ENCODE measurements at places on chromosomes 2 and 18.

GRCh38 chr2:68230241-68231060, 21.9 kb downstream of the PPP3R1 start:
- no peak for DNase-seq

GRCh38 chr2:19793132-19793750, 108.5 kb downstream of the TTC32 start:
- no peak for DNase-seq

DNA sequence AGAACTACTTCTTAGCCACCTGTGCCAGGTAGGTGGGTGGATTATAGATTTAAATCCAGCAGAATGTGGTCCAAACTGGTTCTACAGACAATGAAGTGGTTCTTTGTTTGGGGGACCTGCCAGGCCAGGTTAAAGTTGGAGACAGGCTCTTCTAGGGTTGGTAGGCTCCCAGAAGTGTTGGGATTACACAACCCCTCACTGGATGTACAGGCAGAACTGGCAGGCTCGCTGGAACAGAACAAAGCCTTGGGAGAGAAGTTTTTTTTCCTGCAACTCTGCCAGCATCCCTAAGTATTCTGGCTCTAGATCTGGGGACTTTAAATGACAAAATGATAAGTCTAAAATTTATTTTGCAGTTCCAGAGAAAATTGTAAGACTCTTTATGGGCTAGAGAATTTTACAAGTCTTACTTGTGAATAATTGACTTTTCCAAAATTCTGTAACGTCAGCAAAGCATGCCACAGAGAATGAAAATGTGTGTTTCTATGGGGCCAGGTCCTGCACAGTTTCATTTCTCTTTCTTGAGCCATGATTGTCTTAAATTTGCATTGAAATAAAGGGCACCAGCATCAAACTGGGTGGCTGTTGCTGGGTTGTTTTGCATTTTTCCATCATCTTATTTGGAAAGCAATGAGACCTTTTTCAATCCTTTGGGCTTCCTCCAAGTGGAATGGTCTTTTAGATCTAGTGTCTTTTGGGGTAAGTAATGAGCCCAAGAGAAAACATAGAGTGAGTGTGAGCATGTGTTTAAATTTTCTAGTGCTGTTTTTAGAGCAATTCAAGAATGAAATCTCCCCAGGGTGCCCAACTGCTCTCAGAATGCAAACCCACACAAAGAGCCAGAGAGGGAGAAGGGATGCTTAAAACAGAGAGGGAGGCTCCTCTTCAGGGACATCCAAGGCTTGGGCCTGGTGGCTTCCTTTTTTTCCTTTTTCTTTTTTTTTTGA, 32.4 kb upstream of the ATL2 start:
- no peak for DNase-seq

DNA sequence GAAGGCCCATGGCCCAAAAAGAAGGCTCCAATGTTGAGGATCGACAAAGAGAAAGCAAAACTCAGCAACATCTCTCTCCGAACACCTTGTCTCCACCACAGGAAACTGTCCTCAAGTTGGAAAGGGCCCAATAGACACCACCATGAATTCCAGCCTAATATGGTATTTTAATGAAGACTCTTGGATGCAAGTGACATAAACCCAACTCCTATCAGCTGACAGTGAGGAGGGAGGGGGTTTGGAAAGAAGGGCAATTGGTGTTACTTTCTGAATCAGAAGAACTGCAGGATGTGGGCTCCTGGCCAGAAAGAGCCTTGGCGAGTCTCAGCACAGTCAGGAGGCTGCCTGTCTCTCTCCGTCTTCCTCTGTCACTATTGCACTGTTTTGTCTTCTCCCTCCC, 40.3 kb upstream of the SIGLEC15 start:
- no peak for DNase-seq

DNA sequence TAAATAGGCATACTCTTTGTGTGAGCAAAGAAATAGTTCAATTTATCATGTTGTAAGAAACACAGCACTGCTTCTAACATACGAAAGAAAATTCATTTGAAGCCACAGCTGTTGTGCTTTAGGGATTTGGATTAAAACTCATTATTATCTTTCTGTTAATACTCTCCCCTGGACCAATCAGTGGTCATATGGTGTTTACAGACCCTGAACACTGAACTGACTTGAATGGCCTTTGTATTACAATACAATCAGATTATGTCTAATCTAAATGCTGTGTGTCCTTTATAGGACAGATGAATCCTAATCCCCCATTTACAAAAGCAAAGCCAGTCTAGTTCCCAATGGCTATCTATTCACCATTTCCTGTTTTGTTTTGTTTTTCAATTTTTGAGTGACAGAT, 36.5 kb downstream of the ZNF385B start:
- DNase-seq: no peak

- DNase-seq: no peak
These were observed 1.7 kb downstream of the SIX3 start for GRCh38 chr2:44943031-44943692.

DNA sequence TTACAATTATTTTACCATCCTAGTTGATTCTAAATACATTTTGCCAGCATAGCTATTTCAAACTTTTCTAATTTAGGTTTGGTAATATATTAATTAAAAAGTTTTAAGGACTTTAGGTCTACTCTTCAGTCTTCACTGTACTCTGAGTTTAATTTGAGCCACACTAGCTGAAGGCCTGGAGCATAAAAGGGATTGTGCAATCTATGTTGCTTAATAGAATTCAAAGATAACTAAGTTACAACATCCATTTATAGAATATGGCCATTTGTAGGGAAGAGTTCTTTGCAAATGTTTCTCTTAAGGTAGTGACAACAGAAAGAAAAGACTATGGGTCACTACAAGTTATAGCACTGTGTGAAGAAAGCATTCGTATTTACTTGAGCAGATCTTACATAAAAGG, 702.2 kb upstream of the NRXN1 start:
- no peak for DNase-seq

- DNase-seq: no peak
These were observed 18.1 kb upstream of the MGAT4A start for GRCh38 chr2:98749066-98749450.

DNA sequence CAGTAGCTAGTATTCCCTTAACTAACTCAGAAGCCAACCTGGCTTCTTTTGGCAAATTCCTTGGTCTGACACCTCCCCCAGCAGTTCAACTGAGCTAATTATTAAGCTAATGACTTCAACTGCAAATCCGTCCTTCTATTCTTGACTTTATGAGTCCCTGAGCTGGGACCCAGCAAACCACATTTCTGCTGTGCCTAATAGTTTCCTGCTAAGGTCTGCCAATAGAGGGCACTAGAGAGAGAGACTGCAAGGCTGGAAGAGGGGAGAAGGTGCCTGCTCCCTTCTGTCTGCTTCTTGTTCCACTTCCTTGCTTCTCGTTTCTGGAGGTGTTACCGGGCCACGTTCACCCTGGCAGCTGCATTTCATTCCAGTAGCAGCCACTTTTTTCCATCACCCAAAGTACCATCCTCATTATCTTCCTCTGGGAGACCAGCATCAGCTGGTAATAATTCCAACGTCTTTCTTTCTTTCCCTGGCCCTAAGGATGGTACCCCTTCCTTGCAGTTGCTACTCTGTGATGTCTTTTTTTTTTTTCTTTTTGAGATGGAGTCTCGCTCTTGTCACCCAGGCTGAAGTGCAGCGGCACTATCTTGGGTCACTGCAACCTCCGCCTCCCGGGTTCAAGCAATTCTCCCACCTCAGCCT, 352.0 kb downstream of the TNS1 start:
- peak; percentile 34 for DNase-seq

DNA sequence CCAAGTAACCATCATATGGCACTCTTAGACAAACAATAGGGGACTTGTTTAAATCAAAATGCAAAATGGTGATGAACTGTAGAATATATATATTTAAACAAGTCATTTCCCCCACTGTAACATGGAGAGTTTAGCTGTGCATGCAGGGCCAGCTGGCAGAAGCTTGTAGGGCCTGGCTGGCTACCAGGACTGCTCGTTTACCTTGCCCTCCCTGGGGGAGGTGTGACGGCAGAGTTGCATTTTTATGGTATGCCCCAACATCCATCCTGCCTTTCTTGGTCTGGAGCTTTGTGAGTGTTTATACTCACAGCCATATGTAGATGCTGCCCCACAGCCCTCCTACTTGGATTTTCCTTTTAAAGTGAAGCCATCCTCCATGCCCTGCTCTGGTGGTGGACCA, 101.7 kb upstream of the ZFP36L2 start:
- no peak for DNase-seq

DNA sequence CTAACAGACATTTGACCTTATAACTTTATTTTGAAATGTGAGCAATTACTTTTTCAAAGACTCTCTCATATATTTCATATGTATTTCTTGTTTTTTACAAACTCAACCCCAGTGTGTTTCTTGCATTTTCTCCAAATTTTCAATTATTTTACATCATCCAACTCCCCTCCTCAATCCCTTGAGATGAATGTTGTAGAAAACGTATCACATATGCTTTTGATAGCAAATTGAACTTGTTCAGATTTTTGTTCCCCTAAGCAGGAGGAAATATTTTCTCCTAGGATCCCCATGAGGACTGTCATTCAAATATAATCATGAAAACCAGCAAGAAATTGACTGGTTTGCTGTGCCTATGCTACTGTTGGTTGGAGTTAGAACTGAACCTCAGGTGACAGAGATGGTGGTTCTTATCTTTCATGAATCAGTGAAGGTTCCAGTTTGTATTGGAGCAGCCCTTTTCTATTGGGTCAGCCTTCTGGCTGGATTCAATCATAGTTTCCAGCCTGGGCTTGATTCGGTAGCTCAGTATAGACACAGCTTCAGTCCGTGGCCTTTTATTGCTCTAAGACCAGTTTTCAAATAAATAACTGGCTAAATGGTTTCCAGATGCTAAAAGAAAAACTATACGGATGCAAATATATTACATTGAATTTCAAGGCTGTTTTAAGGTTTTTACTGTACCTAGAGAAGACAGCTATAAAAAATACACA, 591.0 kb downstream of the EPHA4 start:
- no peak for DNase-seq

- DNase-seq: no peak
These were observed 61.4 kb upstream of the RTN4 start for GRCh38 chr2:55111570-55112228.

GRCh38 chr2:47223980-47224379, 68.9 kb upstream of the STPG4 start:
- DNase-seq: no peak

GRCh38 chr2:62806231-62806630, 100.7 kb downstream of the EHBP1 start:
- DNase-seq: no peak

GRCh38 chr2:45882707-45883602, 231.5 kb downstream of the PRKCE start:
- no peak for DNase-seq

DNA sequence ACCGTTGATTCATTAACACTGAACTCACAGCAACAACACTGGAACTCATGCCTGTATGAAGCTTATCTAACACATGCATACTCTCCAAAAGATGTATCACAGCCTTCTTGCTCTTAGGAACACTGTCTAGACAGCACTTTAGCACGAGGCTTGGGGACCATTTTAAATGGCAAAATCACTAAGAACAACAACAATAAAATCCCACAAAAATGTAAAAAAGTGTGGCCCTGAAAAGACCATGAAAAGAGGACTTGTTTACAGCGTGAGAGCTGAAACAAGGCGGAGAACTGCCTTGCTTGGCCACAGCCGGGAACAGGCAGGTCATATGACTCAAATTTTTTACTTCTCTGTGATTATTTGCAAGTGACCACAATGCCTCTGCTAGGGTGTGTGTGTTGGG, 48.1 kb downstream of the CHN1 start:
- DNase-seq: no peak

DNA sequence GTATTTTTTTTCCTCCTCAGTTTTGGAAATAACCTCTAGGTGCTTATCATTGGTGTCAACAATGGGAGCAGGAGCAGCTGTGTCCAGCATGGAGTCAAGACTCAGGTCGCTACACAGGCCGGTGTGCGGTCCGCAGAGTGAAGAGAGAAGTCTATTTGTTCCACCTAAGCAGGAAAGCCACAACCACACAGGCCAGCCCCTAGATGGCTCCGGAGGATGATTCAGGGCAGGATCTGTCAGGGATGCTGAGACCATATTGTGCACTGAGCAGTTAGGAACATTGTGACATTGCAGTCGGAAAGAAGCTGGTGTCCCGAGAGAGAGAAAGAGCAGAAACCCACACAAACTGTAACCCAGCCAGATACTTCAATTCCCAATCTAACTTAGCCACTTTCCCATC, 136.9 kb downstream of the GAREM1 start:
- DNase-seq: peak; percentile 24

GRCh38 chr18:63427558-63427957, 5.3 kb upstream of the VPS4B start:
- DNase-seq: no peak

DNA sequence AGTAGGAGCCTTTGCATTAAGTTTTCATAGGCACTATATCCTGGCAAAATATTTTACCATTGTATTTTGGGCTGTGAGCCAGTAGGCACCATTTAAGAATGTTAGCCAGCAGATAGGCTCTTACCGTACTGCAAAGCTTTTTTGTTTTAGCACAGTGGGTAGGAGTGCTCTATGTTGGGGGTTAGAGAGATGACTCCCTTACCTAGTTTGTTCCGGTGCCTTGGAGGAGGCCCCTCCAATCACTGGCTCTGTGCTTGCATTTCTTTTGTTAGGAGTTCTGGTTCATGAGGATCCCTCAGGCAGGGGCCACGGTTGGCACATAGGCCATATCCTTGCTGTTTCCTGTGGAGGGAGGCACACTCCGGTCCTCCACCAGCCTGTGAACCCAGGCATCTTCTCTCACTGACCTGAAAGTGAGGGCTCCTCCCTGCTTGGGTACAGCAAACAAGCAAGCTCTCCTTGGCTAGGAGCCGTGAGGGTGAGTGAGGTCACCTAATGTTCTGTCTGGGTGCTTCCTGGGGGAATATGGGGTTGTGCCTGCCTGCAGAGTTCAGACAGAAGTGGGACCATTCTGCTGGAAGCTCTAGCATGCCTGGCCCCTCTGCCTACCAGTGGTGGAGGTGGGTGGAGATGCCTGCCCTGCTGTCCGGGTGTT, 29.8 kb downstream of the LTBP1 start:
- no peak for DNase-seq

- peak; percentile 65 for DNase-seq
These were observed 36.8 kb upstream of the EML4 start for GRCh38 chr2:42132191-42132965.

DNA sequence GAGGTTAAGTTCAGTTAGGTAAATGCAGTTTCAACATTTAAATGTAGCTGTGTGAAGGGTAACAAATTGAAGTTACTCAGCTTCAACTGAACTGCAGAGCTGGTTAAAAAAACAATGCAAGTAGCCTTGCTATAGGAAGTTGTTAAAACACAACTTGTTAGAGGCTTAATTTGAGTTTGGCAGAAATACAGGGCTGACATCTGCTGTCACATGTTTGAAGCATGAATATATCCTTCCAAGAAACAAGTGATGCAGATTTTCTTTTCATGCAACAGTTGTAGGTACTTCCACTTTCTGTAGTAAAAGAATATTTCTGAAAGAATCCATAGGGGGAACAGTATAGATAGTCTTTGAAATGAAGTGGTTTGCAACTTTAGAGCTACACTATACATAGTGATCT, 208.7 kb upstream of the RASGRP3 start:
- no peak for DNase-seq

DNA sequence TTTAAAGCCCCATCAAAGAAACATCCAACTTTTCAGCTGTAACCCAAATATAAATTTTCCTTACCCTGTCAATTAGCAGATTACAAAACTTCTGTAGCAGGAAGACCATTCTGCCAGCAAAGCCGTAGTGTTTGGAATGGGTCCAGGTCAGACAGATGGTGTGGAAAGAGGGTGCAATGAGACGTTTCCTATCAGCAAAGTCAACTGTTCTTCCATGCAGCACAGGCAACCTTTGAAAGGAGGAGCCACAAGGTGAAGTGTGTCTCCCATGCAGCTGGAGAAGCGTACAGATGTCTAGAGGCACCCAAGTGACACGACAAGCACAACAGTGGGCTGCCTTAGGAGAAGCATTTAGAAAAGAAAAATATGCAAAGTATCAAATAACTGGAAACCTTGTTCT, 83.7 kb downstream of the SP3 start:
- DNase-seq: peak; percentile 21
